ENCODE measurements at places on chromosomes 6 and 20. TPM values are rescaled to one million over a fixed set of nuclear protein-coding genes. Genes with fewer than 3 reads are reported as not detected.

DNA sequence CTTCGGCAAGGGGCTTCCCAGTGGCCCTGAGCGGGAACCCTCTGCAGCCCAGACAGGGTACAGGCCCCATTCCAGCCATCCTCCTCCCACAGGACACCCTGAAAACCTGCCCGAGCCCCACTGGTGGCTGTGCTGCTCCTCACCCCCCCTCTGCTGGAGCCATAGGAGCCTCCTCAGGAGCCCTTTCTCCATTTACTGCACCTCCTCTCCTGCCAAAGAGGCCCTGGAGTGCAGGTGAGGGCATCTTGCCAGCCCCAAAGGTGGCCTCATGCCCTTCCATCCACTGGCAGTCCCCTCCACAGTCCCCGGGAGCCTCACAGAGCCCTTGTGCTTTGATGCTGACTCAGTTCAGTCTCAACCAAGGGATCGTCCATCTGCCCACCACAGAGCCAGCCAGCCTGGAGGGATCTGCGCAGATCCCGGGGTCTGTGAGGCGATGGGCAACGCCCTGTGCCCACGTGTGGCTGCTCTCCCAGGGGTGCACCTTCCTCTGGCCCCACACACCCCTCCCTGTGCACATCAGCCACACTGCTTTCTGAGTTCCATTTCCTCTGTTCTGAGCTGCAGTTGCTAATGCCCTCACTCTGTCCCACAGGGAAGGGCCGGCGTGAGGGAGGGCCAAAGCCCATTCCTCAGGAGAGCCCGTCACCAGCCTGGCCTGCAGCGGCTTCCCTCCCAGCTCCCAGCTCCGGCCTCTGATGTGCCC lies 228.5 kb downstream of the DLL1 start:
- no peak for DNase-seq

- no peak for DNase-seq
Observed at GRCh38 chr6:12576389-12576788, 140.2 kb upstream of the PHACTR1 start.

DNA sequence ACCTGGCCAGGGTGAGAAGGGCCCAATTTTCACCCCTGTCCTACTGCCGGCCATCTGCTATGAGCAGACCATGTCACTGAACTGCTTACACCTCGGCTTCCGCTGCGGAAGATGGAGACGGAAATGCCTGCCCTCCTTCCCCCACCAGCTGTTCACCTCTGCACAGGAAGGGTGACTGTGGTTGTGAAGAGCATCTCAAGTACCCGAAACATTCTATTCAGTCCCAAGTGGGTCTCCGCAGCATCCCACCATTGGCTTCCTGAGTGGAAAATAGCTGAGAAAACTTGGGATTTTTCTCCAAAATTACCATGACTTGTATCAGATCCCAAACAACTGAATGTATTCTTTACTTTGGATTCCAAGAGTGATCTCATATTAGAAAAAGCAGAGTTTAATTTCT lies 16.1 kb downstream of the DOK5 start:
- DNase-seq, result no peak

- DNase-seq, result no peak
Observed at GRCh38 chr20:13552061-13552460, 86.7 kb downstream of the TASP1 start.

DNA sequence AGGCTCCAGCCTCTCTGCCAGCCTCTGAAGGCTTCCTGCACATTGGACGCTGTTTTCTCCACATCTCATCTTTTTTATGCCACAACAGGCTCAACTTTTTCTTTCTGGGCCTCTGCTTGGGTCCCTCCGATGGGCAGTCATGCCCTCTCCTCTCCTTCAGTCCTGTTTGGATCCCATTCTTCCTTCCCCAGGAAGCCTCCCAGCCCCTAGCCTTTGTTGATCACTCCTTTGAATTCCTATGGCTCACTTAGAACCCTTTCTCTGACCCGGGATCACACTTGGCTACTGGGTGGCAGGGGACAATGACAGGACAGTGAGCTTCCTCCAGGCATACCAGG lies 4.5 kb downstream of the SLA2 start:
- no peak for DNase-seq

GRCh38 chr20:48273843-48274242 lies 488.6 kb upstream of the SULF2 start:
- no peak for DNase-seq

DNA sequence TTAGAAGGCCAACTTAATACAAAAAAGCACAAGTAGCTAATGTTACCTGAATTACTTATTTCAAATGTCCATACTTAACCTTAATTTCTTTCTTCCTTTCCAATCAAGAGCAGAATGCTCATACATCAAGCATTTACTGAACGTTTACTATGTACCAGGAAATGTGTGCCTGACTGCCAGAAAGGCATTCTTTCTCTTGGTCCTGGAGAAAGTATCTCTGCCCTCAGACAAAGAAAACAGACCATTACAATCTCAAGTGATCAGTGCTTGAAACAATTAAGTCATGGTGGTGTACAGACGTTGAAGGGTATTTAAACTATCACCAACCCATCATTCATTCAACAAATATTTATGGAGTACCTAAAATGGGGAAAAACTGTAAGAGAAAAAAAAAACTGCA lies 26.4 kb downstream of the CSNK2A1 start:
- no peak for DNase-seq

DNA sequence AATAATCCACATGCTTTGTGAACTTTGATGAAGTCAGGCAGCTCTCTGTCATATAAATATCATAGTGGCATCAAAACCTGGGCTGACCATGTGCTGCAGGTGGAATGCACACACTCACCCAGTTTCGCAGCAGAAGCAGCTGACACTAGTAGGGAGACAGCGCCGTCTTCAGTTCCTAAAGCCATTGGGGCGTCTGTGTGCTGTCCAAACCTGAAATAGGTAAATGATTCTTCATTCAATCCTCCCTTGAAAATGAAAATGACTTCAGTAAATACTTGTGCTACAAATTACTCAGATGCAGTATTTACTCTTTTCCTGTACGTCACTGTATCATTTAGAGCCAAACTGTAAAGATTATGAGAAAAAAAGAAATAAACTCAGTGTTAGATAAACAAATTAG lies 127.5 kb downstream of the EYA4 start:
- no peak for DNase-seq

DNA sequence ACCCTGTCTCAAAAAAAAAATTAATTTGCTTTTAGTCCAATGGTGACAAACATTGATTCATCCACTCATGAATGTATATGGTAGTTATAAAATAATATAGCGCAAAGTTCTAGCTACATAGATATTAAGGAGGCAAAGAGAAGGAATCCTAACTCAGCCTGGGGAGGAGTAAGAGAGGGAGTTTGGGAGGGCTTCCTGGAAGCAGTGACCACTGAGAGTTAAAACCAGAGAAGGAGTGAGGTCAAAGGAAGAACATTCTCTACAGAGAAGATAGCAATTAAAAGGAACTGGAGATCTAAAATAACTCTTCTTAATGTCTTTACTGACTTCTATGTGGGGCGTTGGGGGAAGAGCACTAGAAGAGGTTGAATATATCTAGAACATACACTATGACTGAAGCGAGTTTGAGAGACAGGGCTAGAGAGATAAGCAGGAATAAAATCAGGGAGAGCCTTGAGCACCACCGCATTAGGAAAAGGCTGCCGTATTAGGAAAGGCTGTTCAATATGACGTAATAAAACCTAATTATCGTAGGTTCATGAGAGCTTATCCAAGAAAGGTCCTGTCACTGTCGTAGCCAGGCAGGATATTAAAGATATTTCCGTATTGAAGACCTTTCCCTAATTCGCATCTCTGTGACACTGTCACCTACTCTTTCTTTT lies 81.8 kb upstream of the CNKSR3 start:
- no peak for DNase-seq

GRCh38 chr6:74964871-74965441 lies 240.9 kb downstream of the COL12A1 start:
- DNase-seq, result no peak

DNA sequence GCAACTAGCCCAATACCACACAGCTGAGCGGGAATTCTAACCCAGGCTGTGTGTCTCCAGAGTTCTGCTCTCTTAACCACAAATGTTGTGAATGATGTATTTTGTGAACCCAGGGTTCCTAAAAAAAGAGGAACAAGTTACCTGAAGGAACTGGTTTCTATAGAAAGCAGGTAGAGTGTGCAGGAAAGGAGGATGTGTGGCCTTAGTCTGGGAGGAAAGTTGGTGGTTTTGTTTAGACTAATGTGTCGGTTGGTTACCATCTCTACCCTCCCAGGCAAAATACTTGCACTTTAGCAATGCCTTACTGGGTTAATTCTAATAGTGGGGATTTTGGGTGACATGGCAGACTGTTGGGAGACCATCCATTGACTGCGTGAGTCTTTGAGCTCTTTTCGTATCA lies 143.3 kb downstream of the SCP2D1 start:
- DNase-seq, result no peak

- DNase-seq, result no peak
Observed at GRCh38 chr6:68593558-68593957, 41.5 kb upstream of the ADGRB3 start.

DNA sequence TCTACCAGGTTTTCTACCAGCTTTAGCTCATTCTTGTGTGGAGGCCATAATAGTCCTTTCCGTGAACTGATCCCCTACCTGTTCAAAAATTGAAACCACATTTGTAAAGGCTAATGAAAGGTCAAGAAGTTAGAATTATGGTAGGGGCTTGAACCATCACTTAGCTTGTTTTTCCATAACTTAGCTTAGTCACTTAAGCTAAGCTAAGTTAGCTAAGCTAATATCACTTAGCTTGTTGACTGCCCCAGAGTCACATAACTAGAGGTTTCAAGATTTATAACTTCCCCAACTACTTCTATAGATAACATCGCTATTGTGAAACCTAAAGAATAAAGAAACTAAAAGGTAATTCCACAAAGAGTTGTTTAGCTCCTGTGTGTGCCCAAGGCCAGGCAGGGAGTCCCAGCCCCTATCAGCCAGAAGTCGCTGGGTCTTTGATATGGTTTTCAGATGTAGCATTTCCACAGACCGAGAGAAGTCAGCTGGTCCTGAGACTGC lies 131.8 kb downstream of the VEGFA start:
- DNase-seq, result no peak

GRCh38 chr6:7126754-7127153 lies 19.0 kb downstream of the RREB1 start:
- DNase-seq, result no peak

DNA sequence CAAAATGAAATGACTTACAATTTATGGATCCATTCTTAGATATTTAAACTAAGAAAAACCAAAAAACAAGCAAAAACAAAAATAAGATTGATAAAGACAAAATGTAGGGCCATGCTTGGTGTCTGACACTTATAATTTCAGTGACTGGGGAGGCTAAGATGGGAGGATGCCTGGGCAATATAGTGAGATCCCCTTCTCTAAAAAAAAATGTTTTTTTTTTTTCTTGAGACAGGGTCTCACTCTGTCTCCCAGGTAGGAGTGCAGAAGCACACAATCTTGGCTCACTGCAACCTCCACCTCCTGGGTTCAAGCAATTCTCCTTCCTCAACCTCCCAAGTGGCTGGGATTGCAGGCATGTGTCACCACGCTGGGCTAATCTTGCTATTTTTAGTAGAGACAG lies 92.4 kb downstream of the HFE start:
- no peak for DNase-seq

- no peak for DNase-seq
Observed at GRCh38 chr6:159828074-159828473, 28.0 kb downstream of the PNLDC1 start.

- DNase-seq, result no peak
Observed at GRCh38 chr6:88161940-88162339, 4.2 kb downstream of the CNR1 start.

- no peak for DNase-seq
Observed at GRCh38 chr6:133724726-133725125, 164.2 kb upstream of the TCF21 start.

GRCh38 chr6:83341765-83342164 lies 89.1 kb downstream of the ME1 start:
- no peak for DNase-seq

DNA sequence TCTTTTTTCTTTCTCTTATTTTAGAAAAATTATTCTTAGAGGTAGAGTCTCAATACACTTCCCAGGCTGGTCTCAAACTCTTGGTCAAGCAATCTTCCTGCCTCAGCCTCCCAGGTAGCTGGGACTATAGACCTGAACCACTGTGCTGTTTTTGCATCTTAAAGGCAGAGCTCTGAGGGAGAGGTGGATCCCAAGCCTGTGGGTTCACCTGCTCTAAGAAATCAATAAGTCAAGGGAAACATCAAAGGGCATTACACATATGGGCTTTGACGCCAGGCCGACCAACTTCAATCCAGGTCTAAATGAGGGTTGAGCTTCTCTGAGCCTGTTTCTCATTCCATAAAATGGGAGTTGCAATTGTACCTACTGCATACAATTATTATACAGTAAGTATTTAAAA lies 223.9 kb downstream of the LY86 start:
- DNase-seq, result no peak

GRCh38 chr6:74598462-74599393 lies 607.1 kb downstream of the COL12A1 start:
- DNase-seq, result no peak

DNA sequence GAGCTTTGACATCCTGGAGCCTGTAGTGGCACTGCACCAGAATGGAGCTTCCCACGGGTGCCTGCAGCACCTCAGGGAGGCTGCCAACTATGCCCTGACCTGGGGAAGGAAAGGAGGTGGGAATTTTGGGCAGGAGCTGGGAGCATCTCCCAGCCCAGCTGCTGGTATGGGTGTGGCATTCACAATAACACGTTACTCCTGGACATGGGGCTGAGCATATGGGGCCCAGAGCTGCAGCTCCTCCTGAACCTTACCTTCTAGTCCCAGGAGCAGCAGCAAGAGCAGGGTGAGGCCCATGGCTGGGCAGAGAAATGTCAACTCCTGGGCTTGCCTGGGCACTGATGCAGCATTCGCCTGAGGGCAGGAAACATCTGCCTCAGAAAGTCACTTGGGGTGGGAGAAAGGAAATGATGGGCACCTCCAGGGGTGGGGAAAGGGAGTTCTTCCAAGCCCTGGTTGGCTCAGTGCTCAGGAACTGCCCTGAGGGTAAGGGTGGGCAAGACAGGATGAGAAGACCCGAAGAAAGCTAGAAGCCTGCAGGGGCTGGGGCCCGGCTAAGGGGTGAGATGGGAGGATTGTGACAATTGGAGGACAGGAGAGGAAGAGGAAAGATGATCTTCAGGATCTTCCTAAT lies at the start of gene TREML1:
TSS of gene TREML1 (minus strand) at position 356 of the 634 bp plus-strand sequence. CDS start at position 297, 59 bp downstream.
- no peak for DNase-seq

- DNase-seq, result no peak
Observed at GRCh38 chr6:111800821-111801220, 72.4 kb downstream of the FYN start.

GRCh38 chr6:149500096-149500495 lies 15.3 kb upstream of the ZC3H12D start:
- no peak for DNase-seq

The RARS2 gene
- polyA plus RNA-seq, result 54.4 TPM

The TMEM217 gene
- polyA plus RNA-seq, result 1.3 TPM

The PROKR2 gene
- polyA plus RNA-seq, result 0.44 TPM

The CYP21A2 gene
- 0.61 TPM for polyA plus RNA-seq

The FOXF2 gene
- 0.16 TPM for polyA plus RNA-seq

The TAF11 gene
- 46.7 TPM for polyA plus RNA-seq

The DACT2 gene
- 24.7 TPM for polyA plus RNA-seq

The MCM3 gene
- 123 TPM for polyA plus RNA-seq

The EPPIN gene
- polyA plus RNA-seq, result 0.65 TPM

The OR2J1 gene
- polyA plus RNA-seq, result not detected

The HLA-DQB1 gene
- polyA plus RNA-seq, result 7.7 TPM

The ARG1 gene
- 0.96 TPM for polyA plus RNA-seq

The CENPW gene
- polyA plus RNA-seq, result 25.9 TPM

The NNAT gene
- 97.3 TPM for polyA plus RNA-seq

The SMIM29 gene
- polyA plus RNA-seq, result 13.3 TPM

The GRIK2 gene
- polyA plus RNA-seq, result 13.4 TPM

The SLC22A23 gene
- 14.0 TPM for polyA plus RNA-seq

The ANKEF1 gene
- polyA plus RNA-seq, result 8.1 TPM

Measured in left renal cortex interstitium (tissue), 4 donors.